ENCODE measurements at places on chromosomes 3 and 15.

- no peak for DNase-seq
These were observed 15.2 kb downstream of the CORO2B start for GRCh38 chr15:68593828-68594532.

DNA sequence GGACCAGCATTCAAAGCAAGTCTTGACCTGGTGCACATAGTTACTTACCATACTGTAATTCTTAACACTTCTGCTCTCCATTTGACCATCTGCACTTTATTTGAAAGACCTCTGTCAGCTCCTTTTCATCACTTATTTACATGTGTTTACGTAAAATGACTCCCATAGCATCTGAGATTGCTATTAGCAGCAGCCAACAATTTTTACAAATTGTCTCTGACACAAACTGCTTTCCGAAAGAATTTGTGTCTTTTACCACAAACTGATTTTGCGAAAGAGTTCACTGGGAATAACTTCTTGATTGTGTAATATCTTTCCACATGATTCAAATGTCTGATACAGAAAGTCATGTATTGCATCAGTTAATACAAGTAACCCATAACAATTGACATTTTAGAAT is 144.1 kb upstream of the PEX5L start:
- DNase-seq = peak; percentile 34

DNA sequence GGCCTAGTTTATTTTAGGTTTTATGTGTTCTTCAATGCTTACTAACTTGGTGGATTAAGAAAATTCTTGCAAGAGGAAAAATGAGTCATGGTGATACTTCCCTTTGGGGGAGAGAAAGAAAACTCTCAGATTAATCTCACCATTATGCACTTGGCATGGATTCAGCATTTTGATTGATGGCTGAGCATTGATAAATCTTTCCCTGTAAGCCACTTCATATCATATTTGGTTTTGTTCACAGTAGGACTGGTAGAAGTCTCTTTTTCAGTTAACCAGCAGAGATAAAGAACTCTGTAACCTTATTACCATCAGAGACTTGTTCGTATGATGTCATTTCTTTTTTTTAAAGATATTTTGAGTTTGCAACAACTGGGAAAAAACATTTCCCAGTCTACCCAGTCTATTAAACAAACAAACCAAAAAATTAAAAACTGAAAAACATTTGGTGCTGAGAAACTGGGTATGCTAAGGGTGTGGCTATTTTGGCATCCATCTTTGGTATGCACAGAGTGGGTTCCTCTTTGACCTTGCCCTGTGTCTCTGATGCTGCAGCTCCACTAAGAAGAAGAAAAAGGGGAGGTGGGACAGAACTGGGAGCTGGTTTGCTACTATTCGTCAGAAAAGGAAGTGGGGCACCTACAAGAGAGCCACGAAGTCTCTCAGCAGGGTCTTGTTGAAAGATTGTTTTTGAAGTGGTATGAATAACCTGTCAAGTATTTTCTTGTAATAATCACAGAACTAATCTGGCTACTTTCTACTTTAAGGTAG is 17.2 kb downstream of the TMOD3 start:
- peak; percentile 83 for DNase-seq

DNA sequence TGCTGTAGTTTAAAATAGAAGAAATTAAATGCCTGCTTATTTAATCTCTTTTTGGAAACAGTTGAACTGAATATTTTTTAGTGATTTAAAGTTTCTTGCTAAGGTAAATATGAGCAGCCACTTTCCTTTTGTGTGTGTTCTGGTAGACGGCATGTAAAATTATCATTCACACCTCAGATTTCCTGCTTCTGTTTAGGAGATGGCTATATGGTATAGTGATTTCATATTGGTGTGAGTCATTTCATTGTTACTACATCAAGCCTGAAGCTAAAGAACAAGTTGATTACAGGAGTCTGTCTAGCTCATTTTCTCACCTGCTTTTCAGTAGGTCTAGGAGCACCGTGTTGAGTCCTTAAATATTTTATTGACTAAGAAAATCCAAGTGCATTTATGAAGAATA is 2.2 kb downstream of the LRCH3 start:
- DNase-seq = peak; percentile 77

- peak; percentile 23 for DNase-seq
These were observed 39.6 kb downstream of the ADIPOQ start for GRCh38 chr3:186882150-186882524.

- DNase-seq = no peak
These were observed 121.8 kb upstream of the CADM2 start for GRCh38 chr3:84836961-84837360.

DNA sequence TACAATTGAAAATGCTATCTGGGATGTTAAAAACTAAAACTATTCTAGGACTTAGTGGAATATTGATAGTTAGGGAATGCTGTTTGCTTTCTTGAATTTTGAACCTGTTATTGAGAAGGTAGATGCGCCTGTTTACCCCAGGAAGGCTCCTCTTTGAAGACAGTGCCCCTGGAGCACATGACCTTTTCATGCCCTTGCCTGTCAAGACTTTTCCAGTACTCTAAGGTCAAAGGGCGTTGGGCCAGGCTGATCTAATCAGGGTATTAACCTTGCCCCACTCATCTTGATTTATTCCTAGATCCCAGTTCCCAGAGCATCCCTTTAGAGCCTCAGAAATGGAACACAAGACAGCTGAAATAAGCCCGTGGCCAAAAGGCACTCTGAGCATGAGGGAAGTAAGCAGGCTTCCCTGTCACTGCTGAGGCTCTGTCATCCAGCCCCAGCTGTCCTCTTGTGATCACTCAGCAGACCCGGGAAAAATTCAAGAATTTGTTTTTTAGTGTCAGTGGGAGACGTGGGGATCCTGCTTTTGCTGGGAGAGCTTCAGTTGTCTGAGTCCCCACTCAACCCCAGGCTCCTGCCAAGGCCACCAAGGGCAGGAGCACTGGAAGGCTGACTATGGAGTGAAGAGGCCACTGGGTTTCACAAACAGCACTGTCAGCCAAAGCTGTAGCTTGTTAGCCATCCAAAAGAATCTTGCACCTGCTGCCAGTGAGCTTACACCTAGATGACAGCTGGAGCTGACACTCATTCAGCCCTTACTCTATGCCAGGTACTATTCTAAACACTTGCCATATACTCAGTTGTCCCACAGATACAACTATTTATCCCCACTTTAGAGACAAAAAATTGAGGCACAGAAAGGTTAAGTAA is 169.0 kb downstream of the PGPEP1L start:
- DNase-seq = no peak

- no peak for DNase-seq
These were observed 146.1 kb upstream of the IQSEC1 start for GRCh38 chr3:13219077-13219901.

DNA sequence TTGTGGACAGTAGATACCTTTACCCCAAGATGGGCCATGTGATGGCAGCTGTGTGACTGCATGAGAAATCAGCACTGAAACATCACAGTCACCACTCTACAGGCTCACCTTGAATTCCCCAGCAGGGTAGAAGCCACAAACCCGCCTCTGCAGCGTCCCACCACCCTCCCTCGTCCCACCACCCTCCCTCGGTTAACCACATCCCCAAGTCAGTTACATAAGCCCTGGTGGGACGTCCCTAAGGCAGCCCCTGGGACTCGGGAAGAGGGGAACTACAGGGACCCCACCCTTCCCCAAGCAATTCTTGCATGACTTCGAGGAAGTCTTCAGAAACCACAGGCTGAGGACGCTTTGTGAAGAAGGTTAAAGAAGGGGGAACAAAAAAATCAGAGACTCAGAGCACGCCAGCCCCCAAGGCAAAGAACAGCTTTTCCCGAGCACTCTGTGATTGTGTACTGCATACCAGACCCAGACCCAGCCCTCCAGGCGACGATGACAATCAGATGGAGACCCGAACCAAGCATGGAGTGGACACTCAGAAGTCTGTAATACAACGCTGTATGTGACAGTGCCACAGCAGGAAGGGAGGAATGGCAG is 60.5 kb downstream of the SH3BP5 start:
- DNase-seq = no peak

DNA sequence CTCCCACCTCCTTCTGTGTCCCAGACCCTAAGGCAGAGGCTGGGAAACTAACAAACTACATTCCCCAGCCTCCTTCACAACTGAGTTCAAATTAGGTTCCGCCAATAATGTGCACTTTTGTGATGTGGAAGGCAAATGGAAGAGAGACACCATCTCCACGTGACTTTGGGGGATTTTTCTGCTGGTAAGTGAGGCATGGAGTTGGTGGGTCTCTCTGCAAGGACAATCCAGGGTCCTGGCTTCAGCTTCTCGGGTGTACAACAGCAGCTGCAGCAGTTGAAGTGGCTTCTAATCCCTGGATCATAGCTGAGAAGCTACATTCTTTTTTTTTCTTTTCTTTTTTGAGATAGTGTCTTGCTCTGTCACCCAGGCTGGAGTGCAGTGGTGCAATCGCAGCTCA is 58.9 kb upstream of the GATA2 start:
- DNase-seq = no peak

DNA sequence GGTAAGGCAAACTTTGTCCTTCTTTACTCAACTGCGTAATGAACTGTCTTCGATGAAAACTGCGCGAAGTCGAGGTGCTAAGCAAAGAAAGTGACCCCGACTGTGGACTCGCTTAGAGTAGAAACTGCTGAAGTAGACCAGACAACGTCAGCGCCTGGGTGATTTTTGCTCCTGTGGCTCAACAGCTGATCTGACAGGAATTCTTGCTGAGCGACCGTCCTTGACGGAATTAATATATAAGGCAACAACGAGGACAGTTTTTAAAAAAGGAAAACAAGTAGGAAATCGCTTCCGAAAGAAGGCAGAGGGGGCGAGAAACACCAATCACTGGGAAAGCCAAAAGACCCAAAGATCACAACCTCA is 541 bp downstream of the RPS27L start:
- peak; percentile 60 for DNase-seq

- peak; percentile 49 for DNase-seq
These were observed 55.0 kb upstream of the CHD2 start for GRCh38 chr15:92845126-92845508.

DNA sequence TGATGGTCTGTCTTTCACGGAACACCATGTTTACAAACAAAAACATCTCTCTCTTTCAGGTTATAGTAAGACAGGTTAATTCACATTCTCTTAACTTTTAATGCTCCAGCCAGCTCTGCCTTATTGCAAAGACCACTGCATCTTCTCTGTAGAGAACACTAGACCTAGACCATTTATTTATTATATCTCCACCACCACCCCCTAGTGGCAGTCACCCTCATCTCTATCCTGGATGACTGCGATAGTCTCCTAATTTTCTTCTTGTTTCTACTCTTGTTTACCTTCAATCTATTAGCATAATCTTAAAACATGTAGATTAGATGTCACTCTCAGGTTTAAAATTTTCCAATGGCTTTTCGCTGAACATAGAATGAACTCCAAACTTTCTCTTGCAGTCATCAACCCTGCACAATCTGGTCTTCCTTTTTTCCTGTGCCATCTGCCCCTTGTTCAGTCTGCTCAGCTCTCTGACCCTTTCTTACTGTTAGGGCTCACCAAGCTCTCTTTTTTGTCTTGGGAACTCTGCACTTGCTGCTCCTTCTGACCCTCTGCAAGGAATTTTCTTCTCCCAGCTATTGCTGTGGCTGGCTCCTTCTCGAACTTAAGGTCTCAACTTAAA is 155.6 kb downstream of the SQOR start:
- peak; percentile 28 for DNase-seq

DNA sequence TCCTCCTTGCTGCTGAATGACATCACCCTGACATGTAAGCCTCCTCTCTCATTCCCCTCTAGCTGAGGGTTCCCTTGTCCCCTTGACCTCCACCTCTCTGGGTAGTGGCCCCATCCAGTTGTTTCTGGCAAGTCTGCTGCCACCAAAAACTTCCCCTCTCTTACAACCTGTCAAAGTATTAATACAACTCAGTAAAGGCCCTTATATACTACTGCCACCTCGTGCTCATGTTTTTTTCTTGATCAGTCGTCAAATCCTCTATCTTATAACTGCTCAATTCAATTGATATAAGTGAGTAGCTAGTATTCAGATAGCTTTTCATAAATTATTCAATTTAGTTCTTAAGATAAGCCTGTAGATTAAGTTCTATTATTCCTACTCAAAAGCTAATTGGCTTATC is 249.6 kb downstream of the MBNL1 start:
- no peak for DNase-seq

GRCh38 chr3:170454509-170454908 is 35.8 kb downstream of the CLDN11 start:
- no peak for DNase-seq

- no peak for DNase-seq
These were observed 34.5 kb downstream of the KBTBD12 start for GRCh38 chr3:127949446-127950055.

- no peak for DNase-seq
These were observed 9.7 kb downstream of the RHCG start for GRCh38 chr15:89486726-89487050.

DNA sequence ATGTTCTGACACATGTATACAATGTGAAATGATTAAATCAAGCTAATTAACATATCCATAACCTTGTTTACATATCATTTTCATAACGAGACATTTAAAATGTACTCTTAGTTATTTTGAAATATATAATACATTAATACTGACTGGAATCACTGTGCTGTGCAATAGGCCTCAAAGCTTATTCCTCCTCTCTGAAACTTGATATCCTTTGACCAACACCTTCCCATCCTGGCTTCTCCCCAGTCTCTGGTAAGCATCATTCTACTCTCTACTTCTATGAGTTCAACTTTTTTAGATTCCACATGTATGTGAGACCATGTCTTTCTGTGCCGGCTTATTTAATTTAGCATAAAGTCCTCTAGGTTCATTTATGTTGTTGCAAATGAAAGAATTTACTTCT is 47.1 kb upstream of the IL20RB start:
- no peak for DNase-seq

GRCh38 chr3:35549690-35550089 is 89.6 kb upstream of the ARPP21 start:
- DNase-seq = no peak

GRCh38 chr3:116020495-116020894 is 397.2 kb downstream of the GAP43 start:
- DNase-seq = peak; percentile 41

DNA sequence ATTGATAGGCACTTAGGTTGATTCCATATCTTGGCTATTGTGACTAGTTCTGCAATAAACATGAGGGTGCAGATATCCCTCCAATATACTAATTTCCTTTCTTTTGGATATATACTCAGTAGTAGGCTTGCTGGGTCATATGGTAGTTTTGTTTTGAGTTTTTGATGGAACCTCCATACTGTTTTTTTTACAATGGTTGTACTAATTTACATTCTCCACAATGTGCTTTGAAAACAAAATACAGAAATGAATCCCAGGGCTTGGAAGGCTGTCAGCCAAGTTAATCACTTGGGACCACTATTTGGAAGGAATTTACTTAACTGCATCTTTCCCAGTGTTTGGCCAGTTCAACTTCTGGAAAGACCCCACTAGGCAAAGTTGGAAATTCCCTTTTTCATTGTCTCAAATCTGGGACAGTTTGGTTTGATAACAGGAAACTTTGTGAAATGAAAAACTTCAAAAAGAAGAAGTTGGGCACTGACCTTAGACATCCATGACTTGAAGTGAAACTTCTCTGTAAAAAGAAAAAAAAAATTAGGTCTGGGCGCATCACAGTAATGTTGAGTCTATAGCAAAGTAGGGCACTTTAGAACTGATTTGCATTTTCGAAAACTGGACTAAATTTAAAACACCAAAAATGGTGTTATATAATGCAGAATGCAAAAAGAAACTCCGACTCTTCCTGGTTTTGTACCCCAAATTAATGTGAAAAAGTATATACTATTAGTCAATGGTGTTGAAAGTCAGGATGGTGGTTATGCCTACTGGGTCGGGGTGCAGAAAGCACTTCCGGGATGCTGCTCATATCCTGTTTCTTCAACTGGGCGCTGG is 6.0 kb downstream of the CTSH start:
- DNase-seq = no peak
